ENCODE measurements at places on chromosomes 7 and 10.

- no peak for DNase-seq
Measured at GRCh38 chr7:116629051-116629463, 42.9 kb upstream of the MET start.

- no peak for DNase-seq
Measured at GRCh38 chr10:102770108-102770482, 26.3 kb downstream of the WBP1L start.

- DNase-seq: no peak
Measured at GRCh38 chr10:124624466-124624865, 119.7 kb downstream of the FAM53B start.

- no peak for DNase-seq
Measured at GRCh38 chr10:85986777-85987176, 379.8 kb downstream of the GRID1 start.

DNA sequence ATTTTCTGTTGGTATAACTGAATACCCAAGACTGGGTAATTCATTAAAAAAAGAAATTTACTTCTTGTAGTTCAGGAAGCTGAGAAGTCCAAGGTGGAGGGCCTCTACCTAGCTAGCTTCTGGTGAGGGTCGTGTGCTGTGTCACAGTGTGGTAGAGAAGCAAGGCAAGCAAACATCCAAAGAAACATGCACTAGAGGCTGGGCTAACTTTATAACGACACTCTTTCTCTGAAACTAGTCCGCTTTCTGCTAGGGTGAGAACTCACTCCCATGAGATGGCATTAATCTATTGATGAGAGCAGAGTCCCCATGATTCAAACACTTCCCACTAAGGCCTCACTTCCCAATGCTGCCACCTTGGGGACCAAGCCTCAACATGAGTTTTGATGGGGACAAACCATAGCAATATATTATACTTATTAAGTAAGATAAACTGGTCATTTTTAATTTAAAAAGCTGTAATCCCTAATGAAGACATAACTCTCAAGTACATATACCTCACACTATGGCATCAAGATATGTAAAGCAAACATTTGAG is 50.8 kb downstream of the PHYHIPL start:
- no peak for DNase-seq

- no peak for DNase-seq
Measured at GRCh38 chr10:75422913-75423312, 8.5 kb upstream of the LRMDA start.

DNA sequence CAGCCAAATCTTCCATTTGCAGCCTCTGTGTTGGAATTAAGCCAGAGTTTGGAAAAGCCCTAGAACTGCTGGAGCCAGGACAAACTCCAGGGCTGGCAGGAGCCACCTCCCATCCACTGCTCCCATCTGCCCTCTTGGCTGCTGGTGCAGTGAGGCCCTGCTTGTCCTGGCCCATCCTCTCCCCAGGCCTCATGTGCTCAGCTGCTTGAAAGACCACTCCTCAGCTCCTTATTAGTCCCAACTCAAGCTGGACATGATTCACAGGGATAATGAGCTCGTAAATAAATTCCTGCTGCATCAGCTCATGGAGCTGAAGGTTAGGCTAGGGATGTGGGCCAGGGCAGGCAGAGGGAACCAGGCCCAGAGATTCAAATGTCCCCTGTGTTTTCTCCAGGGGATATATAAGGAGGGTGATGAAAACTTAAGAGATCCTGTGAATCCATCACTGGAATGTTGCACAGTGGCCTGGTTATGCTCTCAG is 282.8 kb downstream of the RPS24 start:
- DNase-seq: no peak

DNA sequence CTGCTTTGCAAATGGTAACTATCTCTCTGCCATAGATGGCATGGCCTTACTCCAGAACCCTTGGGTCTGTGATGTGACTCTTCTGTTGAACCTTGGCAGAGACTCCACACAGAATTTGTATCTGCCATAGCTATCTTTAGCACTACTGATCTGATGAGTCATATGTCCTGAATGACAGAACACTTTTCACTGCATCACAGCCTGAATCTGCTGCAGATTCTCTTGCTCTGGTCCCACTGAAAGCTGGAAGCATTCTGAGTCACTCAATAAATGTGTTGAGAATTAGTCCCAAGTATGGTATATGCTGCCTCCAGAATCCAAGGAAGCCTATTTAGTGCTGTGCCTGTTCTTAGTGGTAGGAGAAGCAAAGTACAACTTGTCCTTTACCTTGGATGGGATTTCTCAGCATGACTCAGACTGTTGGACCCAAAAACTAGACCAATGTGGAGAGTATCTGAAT is 39.5 kb upstream of the ANKRD1 start:
- no peak for DNase-seq

GRCh38 chr10:11548768-11549099 is 62.7 kb downstream of the USP6NL start:
- DNase-seq: no peak

DNA sequence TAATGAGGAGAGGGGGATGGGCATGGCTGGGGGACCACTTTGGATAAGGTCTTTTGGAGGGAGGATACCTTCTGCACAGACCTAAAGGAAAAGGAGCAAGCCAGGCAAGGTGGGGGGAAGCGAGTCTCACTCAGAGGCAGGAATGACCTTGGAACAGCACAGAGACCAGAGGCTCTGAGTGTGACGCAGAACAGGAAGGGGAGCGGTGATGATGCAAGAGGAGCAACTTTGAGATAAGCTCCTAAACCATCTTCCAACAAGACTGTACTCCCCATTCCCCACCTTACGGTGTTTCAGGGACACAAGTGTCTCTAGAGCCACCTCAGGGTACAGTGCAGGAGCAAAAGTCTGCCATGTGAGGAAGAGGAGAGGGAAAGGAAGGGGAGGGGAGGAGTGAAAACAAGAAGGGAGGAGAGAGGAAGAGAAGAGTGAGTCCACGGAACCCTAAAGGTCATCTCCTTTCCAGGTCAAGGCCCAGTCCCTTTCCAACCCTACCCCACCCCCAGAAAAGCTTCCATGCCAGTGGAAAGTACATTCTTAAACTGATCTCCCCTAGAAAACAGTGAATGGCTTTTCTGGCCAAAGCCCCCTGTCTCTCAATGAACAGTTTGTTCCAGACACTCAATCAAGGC is 54.1 kb downstream of the JAZF1 start:
- DNase-seq: no peak

GRCh38 chr7:75979759-75980429 is 14.5 kb downstream of the TMEM120A start:
- DNase-seq: no peak

DNA sequence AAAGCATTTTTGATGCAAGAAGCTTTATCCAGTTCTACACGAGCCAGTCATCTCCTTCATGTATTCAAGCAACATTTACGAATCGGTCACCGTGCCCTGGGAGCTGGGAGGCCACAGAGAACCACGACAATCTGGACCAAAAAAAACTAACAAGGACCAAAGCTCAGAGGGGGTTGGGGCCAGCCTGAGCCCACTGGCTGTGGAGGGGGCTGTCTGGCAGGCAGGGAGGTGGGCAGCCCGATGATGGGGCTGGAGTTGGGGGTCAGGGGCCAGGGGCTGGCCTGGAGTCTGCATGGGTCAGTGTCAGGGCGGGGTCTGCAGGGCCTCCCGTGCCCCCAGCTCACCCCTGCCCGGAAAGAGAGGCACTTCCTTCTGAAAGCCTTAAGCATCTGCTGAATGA is 12.5 kb upstream of the GRIFIN start:
- no peak for DNase-seq

DNA sequence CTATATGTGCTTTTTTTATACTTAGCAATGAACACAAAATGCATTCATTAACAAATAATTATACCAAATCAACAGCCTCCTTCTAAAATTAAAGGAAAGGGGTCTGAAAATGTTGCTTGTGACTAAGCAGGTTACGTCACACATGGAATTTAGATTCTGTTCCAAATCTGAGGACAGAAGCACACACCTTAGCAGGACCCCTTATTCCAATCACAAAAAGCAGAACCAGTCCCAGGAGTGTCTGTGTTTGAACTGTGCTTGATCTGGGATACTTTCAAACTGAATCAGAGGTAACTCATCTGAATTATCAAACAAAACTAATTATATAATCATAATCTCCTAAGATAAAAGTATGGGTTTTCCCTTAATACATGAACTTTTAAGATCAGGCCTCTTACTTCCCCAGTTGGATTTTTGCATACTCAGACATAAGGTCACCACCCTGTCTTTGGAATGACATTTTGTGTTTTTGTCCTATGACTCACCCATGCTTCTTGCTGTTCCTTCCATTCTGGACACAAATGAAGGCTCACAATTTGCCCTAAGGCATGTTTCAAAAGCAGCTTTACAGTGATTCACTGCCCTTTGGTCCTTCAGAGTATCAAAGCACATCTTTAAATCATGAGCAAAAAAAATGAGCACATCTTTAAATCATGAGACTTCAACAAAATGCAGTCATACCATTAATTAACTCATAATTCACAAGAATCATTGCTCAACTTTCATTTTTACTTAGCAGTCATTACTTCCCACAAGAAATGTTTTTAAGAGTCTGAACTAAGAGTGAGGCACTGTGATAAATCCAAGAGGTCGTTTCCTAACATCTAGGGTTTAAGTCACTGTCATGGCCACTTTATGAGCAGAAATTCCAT is 35.5 kb downstream of the SEMA3C start:
- DNase-seq: peak; percentile 92

- no peak for DNase-seq
Measured at GRCh38 chr10:110989016-110989415, 69.6 kb downstream of the SHOC2 start.

- DNase-seq: no peak
Measured at GRCh38 chr7:132435016-132435990, 141.0 kb downstream of the PLXNA4 start.

DNA sequence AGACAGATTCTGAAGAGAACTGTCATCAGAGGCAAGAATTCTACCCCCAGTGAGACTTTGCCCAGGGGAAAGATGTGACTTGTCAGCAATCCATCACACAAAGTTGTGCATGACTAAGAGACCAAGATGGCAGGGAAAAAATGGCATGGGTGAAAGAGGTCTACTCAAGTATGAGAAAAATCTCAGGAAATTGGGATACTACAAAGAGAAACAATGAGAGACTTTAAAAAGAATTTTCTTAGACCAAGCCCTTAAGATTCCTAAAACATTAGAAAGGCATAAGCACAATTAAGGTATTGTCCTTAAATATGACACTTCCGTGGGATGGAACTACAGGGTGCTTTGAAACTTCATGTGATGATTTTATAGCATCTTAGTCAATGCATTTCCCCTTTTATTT is 45.6 kb upstream of the PDE1C start:
- DNase-seq: no peak

DNA sequence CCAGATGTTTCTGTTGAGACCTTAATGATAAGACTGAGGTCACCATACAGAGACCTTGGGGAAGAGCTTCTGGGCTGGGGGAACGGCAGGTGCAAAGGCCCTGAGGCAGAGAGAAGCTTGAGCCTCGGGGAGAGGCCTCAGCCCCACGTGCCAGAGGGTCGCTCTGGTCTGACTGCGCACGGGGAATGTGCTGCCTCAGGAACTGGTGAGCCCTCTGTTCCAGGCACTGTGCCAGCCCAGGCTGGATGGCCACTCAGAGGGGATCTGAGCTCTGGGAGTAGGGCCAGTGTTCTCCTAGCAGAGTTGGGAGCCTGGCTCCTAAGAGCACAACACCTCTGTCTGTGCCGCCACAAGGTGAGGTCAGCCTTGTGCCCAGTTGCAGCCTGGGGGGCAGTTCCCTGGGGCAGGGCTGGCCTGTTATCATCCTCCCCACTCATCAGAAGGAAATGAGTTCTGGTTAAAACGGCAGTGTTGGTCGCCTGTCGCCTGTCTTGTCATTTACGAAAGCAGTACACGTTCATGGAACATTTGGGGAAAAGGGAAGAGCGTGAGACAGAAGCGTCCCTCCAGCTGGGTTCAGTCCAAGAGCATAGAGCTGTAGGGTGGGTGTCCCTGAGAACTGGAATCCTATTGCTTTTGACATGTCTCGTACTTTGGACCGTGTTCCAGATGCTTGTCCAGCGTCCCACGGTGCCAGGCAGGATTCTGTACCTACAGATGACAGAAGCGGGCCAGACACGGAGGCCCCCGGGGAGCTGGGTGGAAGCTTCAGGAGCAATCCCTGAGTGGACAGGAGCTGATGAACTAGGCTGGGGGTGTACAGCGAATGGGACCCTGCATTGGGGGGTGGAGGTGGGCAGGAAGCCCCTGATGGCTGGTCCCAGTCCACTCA is 4.3 kb downstream of the TTYH3 start:
- DNase-seq: no peak

- no peak for DNase-seq
Measured at GRCh38 chr7:100509231-100509630, 25.5 kb downstream of the NYAP1 start.

- no peak for DNase-seq
Measured at GRCh38 chr7:105448181-105448580, 59.5 kb upstream of the SRPK2 start.

- no peak for DNase-seq
Measured at GRCh38 chr7:36116347-36117202, 36.5 kb upstream of the EEPD1 start.

- peak; percentile 29 for DNase-seq
Measured at GRCh38 chr10:104937567-104937966, 296.5 kb downstream of the SORCS3 start.

DNA sequence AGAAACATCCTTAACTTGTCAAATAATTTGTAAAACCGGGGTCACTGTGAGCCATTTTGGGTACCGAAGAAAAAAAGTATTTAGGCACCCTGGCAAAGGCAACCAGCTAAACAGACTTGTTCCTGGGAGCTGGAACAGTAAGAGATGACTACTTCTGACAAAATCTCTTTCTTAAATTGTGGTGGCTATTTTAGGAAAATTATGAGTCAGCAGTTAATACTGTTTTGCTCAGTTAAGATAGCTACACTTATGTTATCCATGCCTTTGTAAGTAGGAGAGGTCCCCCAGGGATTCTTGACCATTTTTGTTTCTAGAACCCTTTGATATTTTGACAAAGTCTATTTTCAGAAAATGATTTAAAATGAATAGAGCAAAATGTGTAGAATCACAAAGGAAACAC is 68.7 kb downstream of the TAX1BP1 start:
- DNase-seq: no peak

DNA sequence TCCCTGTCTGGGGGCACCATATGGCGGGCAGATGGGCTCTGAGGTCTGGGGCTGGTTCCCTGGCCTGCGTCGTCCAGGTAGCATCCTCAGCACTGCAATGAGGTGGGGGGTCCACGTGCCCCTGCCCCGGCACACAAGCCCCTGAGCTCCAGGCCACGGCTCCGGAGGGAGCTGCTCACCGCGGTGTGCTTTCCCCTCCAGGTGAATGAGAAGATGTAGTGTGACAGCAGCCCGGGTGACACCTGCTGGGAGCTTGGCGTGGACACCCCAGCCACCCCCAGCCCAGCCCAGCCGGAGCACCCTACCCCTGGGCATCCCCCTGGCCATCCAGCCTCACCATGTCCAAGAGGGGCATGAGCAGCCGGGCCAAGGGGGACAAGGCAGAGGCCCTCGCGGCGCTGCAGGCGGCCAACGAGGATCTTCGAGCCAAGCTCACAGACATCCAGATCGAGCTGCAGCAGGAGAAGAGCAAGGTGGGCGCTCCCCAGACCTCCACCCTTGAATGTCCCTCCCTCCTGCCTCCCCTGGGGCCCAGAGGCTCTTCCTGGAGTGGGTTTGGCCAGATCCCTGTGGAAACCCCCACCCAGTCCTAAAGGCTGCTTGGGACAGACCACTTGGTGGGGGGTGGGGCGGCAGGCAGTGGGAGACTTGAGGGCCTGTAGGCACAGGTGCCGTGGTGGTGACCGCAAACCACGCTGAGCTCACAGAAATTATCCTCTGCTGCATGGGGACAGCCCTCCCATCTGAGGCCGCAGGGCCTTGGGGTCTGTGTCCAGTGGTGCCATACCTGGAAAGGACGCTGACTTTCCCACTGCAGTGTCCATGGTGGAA is 38.9 kb downstream of the JAKMIP3 start:
- no peak for DNase-seq

Measured in SW 1271 (cell line).